Foreskin keratinocyte (primary cell): ENCODE measurements at places on chromosomes 1 and 21. TPM values are rescaled to one million over a fixed set of nuclear protein-coding genes. Genes with fewer than 3 reads are reported as not detected.

GRCh38 chr1:155709391-155709790 is 20.5 kb downstream of the DAP3 start:
- DNase-seq: no peak

- peak; percentile 4 for DNase-seq
These were observed 5.4 kb upstream of the DISP3 start for GRCh38 chr1:11473491-11474034.

DNA sequence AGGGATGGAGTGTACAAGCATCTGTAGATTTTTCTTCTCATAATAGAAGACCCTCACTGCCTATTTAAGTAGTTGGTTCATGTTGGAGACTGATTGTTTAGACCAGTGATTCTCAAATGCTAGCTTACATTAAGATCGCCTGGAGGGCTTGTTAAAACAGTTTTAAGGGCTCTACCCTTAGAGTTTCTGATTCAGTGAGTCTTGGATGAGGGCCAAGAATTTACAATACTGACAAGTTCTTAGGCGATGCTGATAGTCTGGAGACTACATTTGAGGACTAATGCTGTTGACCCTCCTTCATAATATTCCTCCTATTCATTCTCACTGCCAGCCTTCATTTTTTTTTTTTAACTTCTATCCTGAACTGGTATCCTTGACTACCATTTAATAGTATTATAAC is 15.2 kb upstream of the AGO3 start:
- DNase-seq: no peak

DNA sequence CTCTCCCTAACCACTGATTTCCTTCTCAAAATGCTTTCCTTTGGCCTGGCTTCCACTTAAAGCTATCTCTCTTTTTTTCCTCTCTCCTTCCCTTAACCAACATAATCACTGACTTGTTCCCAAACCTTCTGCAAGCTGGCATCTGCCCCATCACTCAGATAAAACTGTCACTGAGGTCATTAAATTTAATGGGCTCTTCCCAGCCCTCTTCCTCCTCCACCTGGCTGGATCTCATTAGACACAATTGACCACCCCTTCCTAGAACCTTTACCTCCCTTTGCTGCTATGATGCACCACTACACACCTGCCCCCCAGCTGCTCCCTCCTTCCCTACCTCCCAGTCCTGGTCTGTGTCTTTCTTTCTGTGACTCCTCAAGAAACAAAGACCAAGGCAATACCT is 44.0 kb upstream of the GJB5 start:
- no peak for DNase-seq

OLIG2 gene
- total RNA-seq: not detected in 2 replicates

SMCP gene
- total RNA-seq: not detected in 2 replicates

CFHR1 gene
- not detected in 2 replicates for total RNA-seq

PKP1 gene
- 153 and 171 TPM in 2 replicates for total RNA-seq

GMEB1 gene
- 12.7 and 13.4 TPM in 2 replicates for total RNA-seq
